Stimulated activated CD4-positive, alpha-beta T cell treated with anti-CD3 and anti-CD28 coated beads, Interleukin-2, amount 100 ng/mL, for 4 hours (primary cell): ENCODE measurements at places on chromosomes 3 and 15.

GRCh38 chr3:6079561-6080179 is 781.2 kb upstream of the GRM7 start:
- DNase-seq, result no peak

DNA sequence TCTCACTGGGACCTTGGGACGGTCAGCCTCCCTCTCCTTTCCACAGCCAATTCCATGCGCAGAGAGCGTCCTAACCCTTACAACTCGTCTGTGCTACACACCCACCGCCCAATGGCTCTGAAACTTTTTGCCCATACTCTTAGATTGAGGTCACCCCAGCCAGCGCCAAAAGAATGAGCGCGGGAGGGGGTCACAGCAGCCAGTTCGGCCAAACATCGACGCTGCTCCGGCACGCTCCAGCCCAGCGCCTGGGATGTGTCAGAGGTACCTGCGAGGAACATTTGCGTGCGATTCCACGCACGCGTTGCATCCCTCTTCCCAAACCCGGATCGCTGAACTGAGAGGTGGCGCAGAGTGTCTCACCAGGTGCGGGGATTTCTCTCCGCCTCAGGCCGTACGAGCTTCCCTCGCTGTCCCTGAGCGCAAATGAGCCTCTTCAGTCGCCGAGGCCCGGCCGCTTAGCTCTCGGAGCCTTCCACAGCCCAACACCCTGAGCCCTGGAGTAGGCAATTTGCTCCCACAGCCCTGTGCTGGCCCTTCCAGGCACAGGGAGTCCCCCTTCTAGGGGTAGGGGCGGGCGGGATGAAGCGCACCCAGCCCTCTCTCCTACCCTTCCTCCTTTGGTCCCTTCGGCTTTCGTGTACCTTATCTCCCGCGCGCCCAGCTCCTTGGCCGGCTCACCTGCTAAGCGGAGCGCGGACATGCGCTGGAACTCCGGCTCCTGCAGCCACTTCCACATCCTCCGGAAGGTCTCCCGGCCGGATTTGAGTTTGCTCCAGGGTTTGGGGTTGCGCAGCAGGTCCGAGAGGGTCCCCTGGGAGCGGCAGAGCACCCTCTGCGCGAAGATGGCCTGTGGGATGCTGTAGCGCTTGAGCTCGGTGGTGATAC is 1.8 kb downstream of the ONECUT1 start:
- DNase-seq, result no peak

GRCh38 chr3:101200461-101200860 is 119.9 kb downstream of the IMPG2 start:
- DNase-seq, result no peak

DNA sequence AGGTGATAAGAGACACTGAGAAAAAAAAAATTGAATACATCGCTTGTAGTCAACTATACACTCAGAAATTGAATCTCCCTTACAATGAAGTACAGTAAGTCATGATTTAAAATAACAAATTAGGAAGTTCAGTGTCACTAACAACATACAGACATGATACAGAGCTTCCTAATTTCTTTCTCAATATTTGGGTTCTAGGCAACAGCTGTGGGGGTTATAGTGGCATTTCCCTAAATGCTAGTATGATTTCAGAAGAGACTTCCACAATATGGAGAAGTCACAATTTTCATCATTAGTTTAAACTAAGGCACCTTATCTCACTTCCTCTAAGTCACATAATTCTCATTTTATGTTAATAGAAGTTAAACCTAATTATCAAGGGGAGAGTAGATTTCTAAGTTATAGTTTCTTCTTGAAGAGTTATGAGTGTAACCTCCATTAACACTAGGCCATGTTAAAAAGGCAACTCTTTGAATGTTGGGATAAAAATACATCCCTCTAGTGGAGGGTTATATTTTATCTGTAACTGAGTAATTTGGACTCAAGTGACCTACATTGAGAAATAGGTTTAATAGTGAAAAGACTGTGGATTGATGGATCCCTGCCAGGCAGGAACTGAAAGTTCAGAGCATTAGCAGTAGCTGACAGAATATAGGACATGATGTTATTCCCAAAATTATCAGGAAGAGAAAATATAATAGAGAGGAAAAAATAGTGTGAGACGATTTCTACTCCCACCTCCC is 286.0 kb upstream of the SUCLG2 start:
- DNase-seq, result no peak

- DNase-seq, result no peak
Measured at GRCh38 chr3:5227812-5228211, 40.3 kb downstream of the EDEM1 start.

DNA sequence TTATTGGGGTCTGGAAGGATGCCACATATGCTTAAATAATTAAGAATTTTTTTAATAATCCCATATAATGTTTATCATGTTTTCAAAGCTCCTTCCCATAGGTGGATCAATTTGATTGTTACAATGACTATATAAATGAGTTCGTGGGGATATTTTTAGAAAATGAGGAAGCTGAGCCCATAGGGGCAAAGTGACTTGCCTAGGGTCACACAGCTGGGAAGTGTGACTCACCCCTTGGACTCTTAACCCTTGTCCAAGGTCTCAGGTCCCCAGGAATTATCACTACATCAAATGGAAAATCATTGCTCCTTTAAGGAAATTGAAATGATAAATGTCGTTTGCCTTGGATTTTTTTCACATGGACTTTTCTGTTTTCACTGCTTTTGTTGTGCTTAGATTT is 161.2 kb upstream of the RGMA start:
- no peak for DNase-seq

DNA sequence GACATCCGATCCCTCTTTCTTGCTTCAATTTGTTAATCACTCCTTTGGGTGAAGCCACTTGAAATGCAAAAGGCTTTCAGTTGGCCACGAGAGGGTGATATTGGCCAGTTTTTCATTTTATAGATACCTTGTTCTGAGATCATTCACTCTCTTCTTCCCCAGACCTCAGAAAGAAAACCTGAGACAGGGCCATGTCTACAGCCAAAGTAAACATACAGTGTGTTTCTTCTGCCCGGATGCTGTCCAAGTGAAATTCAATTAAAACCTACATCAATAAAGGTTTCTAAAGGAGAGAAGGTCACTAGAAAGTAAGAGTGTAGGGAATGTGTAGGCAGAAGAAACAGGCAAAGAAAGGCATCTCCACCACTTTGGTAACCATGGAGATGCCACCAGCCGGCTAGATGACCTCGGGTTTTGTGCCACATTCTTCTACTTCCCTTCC is 39.5 kb upstream of the FMN1 start:
- DNase-seq, result no peak
